NCI-H1048 (cell line): ENCODE measurements at places on chromosomes 6 and 20.

GRCh38 chr20:23588434-23589403 lies 17.0 kb downstream of the CST9 start:
- no peak for DNase-seq

DNA sequence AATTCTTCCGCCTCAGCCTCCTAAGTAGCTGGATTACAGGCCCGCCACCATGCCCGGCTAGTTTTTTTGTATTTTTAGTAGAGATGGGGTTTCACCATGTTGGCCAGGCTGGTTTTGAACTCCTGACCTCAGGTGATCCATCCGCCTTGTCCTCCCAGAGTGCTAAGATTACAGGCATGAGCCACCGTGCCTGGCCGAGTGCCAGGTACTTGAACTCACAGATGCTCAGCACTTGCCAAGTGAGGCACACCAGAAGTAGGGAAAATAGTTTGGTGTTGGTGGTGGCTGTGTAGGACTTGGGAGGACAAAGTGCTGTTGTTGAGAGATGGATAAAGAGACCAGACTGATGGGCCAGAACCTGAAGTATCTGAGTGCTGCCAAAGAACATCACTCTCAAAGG lies 40.0 kb upstream of the MBOAT1 start:
- no peak for DNase-seq

- DNase-seq = no peak
These were observed 187.7 kb downstream of the UST start for GRCh38 chr6:148934539-148934938.

DNA sequence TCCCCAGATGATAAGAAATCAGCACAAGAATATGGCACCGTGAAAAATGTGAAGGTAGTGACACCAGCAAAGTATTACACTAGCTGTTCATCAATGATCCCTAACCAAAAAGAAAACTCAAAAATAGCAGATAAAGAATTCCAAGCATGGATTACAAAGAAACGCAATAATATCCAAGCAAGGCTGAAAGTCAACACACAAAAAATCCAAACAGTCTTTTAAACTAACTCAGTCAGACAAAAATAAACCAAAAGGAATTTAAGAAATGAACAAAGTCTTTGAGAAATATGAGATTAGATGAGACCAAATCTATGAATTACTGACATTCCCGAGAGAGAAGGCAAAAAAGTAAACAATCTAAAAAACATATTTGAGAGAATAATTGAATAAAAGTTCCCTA lies 976.1 kb upstream of the MAP3K7 start:
- no peak for DNase-seq

- no peak for DNase-seq
These were observed 118.2 kb downstream of the CDKAL1 start for GRCh38 chr6:20652299-20653084.

GRCh38 chr20:44970243-44970757 lies 4.0 kb downstream of the STK4 start:
- no peak for DNase-seq

GRCh38 chr20:13200767-13201500 lies 20.1 kb upstream of the ISM1 start:
- DNase-seq = no peak

- no peak for DNase-seq
These were observed 81.3 kb upstream of the SPTLC3 start for GRCh38 chr20:12927489-12927888.

DNA sequence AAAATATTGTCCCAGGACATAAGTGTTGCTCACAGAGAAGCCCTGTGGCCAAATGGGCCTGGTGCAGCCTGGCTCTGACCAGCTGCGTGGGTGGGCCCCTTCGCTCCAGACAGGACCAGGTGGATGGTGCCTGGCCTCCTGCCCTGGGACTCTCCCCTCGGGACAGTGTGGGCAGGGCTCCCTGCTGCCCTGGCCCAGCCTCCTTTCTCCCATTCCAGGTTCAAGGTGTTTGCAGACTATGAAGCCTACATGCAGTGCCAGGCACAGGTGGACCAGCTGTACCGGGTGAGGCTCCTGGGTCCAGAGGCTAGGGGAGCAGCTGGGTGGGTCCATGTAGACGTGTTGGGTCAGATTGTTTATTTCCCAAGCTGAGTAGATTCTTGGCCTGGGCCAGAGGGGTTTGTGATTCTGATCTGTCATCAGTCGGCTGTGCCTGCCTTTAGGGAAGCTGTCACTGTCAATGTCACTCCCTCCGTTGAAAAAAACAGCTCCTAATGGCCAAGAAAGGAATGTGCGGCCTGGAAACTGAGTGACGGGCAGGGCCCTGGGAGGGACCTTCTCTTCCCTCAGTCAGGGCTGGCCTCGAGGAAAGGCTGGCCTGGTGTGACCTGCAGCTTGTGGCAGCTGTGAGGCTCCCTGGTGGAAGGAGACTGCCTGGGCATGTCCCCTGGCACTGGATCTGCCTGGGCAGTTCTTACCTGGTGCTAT lies 47.7 kb downstream of the PYGB start:
- DNase-seq = no peak

DNA sequence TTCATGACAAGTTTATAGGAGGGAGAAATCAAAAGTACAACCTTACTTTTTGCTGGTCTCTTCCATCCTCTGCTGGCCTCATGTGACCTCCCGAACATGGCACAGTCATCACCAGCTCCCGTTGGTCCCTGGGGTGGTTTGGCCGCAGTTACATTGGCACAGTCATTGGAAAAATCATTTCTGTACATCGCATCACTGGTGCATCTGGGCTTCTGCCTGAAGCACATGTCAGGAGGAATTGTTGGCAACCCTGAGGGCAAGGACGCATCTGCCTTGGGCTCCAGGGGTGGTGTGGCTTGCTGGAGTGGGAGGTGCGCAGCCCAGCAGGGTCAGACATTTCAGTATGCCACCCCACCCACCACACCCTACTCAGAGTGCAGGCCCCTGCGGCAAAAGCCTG lies 162.9 kb upstream of the SLC24A3 start:
- no peak for DNase-seq

DNA sequence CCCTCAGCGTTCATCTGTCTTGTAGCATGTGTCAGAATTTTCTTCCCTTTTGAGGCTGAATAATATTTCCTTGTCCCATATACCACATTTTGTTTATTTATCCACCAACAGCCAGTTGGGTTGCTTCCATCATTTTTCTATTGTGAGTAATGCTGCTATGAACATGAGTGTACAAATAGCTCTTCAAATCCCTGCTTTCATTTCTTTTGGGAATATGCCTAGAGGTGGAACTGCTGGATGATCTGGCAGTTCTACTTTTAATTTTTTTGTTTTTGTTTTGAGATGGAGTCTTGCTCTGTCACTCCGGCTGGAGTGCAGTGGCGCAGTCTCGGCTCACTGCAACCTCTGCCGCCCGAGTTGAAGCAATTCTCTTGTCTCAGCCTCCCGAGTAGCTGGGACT lies 64.7 kb downstream of the SASH1 start:
- no peak for DNase-seq

- DNase-seq = no peak
These were observed 96.7 kb downstream of the TOX2 start for GRCh38 chr20:44011251-44011940.

DNA sequence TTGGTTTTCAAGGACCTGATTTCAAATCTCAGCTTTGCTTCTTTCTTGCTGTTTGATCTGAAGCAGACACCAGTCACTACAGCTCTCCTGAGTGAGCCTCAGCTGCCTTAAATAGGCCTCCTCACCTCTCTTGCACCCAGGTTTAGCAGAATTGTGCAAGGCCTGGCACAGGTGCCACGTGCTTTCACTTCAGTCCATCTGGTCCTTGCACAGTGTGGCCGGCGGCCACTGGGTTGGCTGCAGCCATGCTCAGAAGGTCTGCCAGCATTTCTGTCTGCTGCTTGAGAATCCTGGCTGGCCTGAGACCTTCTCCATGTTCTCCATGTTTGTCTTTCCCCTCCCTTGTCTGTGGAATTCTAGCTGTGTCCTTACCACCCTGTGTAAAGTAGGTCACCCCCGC lies 14.5 kb upstream of the DAAM2 start:
- no peak for DNase-seq

GRCh38 chr20:11112832-11113231 lies 439.0 kb upstream of the JAG1 start:
- no peak for DNase-seq

DNA sequence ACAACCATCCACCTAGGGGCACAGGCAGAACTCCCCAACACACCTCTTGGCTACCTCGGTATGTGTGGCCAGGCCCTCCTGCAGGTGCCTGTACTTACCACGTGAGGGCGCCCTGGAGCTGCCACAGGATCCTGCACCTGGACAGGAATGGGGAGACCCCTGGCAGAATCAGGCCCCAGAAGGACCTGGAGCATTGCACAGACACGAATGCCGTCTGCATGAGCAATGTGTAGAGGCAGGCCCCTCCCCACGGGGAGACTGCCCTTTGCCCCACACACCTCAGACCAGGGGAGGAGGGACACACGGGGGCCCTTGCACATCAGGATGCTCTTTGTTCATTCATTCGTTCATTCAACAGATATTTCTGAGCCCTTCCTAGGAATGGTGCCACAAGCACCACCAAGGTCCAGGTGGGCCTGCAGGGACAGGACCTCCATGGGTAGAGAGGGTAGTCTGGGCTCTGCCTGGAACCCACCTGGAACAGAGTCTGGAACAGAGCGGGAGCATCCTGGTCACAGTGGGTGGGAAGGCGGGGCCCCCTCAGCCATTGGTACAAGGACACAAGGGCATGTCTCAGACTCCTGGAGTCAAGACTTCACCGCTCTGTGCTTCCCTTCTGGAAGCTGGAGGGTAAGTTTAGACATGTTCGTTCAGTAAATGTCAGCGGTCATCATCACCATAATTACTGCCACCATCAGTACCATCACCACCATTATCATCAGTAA lies 32.3 kb downstream of the YTHDF1 start:
- no peak for DNase-seq

DNA sequence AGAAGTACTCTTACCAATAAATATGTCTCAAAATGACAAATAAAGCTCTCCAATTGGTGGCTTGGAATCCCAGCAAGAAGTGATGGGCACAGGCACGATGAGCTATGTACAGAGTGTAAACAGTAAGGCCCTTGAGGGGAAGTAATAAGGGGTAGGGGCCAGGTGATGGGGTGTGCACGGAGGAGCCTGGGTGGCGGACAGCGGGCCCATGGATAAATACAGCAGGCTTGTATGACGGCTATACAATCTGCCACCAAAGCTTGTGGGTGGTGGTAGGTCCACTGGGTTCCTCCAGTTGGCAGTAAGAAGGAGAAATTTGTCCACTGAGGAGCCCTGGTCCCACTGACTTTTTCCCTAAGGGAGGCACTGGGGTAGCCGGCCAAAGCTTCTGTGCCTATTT lies 205.4 kb upstream of the RNF24 start:
- no peak for DNase-seq
